ENCODE measurements at places on chromosomes 16 and 17.

- DNase-seq: no peak
These were observed 92.4 kb downstream of the YPEL2 start for GRCh38 chr17:59423903-59424302.

DNA sequence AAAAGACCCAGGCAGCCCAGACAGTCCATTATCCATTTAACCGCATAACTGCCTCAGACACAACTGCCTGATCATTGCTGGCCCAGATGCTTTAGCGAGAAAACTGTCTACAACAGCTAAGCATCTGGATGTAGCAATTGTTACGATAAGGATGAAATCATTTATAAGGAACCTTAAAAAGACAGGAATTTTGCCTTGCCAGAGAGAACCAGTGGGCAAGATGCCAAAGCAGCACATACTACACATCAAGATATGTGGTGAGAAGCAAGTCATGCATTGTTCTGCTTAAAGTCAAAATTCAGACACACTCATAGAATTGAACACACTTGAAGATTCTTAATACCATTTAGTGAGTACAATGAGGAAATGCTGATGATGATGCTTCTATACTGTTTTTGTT is 1525.3 kb downstream of the CDH8 start:
- DNase-seq: no peak

DNA sequence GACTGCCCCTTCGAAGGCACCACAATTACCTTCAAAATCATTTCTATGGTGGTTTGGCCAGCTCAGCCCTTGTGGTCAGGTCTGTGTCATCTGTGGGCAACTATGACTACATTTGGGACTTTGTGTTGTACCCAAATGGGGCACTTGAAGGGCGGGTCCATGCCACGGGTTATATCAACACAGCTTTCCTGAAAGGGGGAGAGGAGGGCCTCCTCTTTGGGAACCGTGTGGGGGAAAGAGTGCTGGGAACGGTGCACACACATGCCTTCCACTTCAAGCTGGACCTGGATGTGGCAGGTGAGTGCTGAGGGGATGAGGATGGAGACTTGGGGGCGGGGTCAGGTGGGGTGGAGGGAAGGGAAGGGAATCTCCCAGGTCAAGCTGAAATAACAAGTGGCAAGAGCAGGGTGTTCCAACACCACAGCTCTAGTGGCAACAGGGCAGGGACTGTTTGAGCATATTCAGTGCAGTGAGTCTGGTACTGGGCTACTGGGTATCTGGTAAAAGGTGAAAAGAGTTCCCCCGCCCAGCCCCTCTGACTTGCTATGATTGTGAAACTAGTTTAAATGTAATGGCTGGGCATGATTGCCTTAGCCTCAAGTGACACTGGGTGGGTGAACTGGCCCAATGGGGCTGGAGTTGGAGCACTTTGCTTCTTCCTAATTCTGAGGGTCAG is 1.7 kb downstream of the AOC2 start:
- no peak for DNase-seq

- DNase-seq: peak; percentile 73
These were observed 19.2 kb downstream of the PLXDC1 start for GRCh38 chr17:39132192-39132610.

GRCh38 chr16:54373534-54374520 is 87.2 kb upstream of the IRX3 start:
- peak; percentile 83 for DNase-seq

DNA sequence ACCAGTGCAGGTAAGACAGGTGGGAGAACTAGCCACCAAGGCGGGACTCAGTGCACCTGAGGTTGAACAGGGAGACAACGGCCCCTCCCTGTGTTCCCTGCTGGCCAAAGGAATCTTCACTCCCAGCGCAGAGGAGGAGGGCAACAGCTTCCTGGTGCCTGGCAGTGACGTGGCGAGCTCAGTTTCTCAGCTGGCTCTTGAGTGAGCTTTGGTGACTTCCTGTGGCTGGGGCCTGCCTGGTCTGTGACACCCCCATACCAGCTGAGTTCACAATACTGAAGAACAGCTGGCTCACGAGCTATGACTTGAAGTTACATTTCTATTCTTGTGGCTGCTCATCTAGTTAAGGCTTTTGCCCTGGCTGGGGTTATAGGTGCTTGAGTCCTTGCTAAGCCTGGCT is 26.1 kb downstream of the WNT9B start:
- DNase-seq: no peak

DNA sequence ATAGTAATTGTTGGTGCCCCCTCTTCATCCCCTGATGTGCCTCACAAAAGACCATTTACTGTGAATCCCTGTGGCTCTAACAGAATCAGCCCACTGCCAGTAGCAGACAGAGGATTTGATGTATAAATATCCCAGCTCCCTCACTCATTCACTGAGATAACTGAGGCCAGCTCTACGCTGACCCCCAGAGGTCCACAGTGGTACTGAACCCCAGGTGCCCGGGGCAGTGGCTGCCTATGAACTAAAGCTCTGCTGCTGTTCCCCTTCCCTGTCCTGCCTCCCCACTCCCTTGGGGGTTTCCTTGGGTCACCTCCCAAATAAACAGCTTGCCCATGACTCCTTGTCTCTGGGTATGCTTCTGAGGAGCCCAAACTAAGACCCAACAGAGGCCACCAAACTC is 295.8 kb downstream of the FOXL1 start:
- no peak for DNase-seq

DNA sequence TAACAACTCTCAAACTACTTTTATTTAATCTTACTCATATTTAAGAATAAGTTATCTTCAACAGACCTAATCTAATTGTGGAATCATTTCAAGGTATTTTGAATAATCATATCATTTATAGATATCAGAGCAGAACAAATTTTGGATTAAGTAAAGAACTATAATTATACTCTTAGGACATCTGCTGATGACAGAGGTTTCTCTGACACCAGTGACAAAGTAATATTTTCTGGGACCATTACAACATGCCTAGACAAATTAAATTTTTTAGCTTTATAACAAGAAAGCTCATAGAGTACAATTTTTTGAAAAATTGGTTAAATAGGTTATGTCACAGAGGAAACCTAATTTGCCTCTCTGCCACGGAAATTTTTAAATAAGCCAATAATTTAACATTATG is 30.5 kb downstream of the C16orf87 start:
- DNase-seq: no peak

DNA sequence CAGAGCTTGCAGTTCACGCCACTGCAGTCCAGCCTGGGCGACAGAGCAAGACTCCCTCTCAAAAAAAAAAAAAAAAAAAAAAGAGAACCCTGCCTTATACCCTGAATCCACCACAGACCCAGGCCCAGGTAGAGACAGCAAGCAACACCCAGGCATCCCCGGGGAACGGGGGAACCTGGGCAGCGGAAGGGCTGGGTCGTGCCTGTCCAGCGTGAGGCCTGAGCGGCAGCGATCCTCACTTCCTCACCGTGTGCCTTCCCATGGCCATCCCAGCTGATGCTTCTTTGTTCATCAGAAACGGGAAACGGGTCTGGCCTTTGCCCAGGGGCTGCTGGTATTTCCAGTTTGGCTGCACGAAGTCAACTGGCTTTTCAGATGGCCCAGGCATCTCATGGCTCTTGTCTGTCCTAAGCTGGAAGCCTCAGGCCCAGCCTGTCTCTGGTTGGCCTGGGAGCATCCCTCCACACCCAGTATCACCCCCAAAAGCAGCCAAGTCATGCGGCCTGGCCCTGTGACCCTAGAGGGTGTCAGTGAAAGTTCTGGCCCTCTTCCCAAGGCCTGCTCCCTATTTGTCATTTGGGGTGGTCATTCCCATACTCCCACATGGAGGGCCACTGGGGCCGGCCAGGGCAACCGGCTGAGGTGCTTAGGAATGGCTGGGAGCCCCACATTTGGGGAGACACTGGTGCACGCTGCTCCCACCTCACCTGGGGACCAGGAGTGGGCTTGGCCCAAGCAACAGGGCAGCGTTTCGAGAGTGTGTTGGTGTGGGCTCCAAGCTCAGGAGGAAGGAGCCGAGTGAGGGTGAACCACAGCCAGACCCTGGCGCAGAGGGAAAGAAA is 20.1 kb downstream of the FAM83G start:
- no peak for DNase-seq

DNA sequence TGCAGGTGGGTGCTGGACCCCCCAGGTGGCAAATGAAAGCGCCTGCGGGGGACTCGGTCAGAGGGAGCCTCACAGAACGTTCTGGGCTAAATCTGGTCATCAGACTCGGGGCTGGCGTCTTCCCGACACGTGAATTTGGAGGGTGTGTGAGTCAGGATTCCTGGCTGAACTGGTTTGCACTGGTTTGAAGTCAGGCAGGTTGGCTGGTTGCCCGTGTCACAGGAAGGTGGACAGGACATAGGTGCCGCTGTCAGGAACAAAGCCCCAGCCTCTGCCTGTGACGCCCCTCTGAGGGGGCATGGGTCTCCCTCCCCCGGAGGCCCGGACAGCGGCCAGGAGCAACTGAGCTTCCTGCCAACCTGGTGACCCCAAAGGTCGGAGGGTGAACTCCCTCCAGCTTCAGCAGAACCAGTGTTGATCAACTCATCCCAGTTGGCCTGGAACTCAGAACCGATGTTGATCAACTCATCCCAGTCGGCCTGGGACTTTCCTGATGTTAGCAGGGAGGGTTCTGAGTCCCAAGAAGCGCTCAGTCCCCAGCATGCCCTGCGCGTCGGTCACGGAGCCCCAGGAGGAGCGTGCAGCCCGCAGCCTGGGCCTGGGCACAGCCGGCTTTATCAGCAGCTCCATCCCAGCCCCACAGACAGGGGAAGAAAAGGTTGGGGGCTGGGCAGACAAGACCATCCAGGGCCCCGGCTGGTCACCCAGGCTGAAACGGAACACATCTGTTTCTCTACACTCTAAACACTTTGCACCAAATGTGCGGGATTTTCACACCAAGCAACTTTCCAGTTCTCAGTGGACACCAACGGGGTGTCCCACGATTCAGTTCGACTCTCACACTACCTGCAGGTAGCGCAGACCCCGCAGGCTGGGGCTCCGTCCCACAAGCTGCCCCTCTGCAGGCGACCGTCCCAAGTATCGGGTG is 14.4 kb upstream of the METRNL start:
- no peak for DNase-seq

DNA sequence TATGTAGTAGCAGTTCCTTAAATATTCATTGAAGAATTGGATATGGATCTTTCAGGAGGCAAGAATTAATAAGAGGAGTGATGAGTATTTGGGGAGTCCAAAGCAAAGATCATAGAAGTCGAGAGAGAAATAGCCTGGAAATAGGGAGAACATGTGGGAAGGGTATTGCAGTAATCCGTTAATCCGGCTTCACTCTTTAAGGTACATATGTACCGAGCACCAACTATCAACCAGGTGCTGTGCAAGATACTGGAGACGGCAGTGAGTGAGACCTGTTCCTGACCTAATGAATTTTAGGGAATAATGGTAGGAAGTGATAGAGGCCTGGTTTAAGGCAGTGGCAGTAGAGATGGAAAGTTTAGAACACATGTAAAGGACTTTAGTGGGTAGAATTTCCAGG is 1.1 kb downstream of the ELP5 start:
- no peak for DNase-seq

- no peak for DNase-seq
These were observed 212.1 kb downstream of the CCDC182 start for GRCh38 chr17:57532966-57533365.

DNA sequence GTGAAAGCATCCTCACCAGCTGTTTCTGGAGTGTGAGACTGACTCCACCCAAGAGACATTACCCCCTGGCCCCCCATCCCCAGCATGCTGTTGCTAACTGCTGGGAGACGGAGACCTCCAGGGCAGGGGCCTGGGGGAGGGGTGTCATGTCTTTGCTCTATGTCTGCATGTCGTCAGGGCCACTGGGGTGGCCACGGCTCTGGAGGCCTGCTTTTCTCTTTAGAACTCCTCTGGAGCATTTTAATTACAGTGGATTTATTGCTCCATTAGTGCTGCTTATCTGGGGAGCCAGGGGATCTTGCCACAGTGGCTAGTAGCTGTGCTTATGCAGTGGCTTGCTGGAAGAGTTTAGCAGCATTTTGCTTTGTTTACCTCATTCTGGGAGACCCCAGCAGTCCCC is 32.3 kb downstream of the CLEC16A start:
- DNase-seq: peak; percentile 35

- DNase-seq: no peak
These were observed 3.1 kb upstream of the BAIAP3 start for GRCh38 chr16:1330260-1330914.

- no peak for DNase-seq
These were observed 2.3 kb downstream of the MAP3K3 start for GRCh38 chr17:63624531-63624880.

DNA sequence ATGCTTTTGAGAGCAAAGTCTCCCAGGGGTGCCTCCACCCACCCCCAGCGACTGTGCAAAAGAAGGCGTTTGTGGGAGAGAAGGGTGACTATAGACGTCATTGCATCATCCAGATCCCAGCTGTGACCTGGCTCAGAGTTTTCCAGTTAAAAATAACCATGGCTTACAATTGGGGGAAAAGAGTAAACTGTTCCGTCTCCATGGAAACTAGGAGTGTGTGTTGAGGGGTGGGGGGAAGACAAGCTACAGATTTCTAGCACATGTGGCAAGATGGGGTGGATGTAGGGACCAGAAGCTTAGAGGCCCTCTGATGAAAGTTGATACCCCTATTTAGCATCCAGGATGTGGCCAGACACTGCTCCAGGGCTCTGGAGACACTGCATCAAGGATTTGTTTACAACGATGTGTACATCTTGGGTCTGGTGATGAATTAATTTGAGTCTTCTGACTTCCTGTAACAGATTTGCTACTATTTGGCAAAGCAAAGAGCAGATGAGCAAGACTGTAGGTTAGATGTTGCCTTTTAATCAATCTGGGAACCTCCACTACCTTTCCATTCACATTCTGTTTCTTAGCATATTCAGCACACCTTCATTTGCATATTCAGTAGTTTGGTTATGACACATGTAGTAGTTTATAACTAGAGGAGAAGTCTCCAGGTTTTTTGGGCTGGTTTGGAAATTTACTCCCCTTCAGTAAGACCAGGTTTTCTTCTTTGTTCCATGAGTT is 6.2 kb upstream of the DUSP14 start:
- peak; percentile 98 for DNase-seq

- no peak for DNase-seq
These were observed 46.1 kb downstream of the ARHGAP17 start for GRCh38 chr16:24969071-24969470.

DNA sequence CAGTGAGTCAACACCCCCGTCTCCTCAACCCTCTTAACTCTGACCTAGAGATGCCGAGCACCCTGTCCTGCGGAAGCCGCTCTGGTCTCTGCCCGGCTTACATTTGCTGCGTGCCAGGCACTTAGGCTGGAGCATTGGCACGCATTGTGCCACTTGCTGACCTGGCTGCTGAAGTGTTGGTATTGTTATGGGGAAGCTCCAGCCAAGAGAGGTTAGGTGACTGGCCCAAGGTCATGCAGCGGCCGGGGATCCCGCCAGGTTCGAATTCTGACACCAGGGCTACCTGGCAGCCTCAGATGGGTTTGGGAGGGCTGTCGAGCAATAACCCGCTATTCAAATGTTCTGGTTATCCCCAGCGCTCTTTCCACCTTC is 5.0 kb upstream of the HSD17B1 start:
- no peak for DNase-seq
